ENCODE measurements at places on chromosomes 1 and 21.

DNA sequence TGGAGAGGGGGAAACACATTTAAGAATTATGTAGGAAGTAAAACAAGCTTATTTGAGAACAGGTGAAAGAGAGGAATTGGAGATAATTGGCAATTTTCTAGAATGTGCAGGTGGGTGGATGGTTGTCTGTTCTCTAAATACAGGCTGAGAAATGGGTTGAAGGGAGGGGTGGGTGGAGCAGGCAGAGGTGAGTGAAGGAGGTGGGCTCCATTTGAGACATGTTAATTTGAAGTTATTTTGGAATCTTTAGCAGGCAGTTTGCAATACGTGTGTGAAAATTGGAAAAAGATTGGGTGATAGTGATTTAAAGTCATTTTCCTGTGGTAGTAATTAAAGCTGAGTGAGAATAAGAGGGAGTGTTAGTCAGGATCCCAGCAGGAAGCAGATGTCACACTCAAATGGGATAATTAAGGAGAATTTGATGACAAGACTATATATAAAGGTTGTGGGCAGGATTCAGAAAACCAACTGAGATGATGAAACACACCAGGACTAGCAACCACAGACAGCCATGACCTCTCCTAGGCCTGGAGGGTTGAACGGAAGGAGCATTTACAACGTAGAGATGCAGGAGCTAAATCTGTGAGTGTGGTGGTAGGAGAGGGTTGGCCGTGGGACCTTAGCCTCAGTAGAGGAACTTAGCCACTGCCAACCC is 40.6 kb downstream of the CHRM3 start:
- no peak for DNase-seq

DNA sequence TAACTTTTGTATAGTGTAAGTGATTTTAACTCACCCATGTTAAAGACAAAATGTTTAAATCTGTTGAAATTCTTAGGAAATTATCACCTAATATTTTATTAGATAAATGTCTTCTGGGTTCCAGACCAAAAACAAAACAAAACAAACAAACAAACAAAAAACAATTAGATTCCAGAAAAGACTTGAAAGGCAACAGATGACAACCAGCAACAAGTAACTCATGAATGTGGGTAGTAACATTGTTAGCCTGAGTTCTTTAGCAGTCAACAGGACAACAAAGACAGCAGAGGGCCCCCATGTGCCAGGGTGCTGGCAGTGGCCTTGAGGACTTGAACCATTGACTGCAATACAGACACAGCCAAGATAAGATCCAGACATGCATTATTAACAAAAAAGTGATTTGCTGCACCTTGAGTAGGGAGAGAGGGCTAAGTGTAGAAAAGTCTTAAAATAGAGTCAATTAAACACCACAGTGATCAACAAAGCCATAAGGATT is 2.4 kb upstream of the CD247 start:
- DNase-seq, result no peak

- DNase-seq, result no peak
Measured at GRCh38 chr1:91700771-91701471, 185.0 kb downstream of the TGFBR3 start.

DNA sequence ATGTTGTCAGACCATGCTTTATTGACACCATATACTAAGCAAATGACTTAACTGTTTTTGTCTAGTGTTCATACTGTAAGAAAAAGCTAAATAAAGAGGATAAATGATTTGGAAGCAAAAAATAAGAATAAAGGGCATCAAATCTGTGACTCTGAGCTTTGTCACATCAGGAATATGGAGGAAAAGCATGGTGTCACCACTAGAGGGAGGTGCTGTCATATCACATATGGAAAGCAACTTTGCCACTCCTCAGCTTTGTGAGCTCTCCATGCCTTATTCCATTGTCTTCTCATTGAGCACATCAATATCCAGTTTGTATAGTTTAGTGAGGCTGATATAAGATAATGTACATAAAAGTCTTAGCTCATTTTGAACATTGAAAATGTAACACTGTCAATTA is 20.8 kb upstream of the GBP1 start:
- no peak for DNase-seq

DNA sequence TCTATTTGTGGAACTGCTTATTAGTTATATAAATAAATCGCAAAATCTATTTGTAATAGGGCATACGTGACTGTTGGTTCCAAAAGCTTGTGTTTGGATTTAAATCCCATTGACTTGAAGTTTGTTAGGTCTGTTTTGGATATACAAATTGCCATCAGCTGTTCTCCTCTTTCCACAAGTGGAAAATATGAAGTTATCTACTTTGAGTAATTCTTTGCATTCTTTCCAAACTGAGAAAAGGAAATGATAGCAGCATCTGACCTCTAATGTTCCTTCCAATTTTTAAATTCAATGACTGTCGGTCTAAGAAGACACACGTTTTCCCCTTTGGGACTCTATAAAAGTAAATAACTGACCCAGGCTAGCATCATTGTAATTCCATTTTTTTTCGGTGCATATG is 165.7 kb upstream of the SGIP1 start:
- no peak for DNase-seq

GRCh38 chr1:66523562-66523961 is 10.4 kb upstream of the SGIP1 start:
- no peak for DNase-seq

- no peak for DNase-seq
Measured at GRCh38 chr1:165114022-165114888, 242.3 kb downstream of the LMX1A start.

GRCh38 chr1:145858238-145858900 is 512 bp downstream of the PIAS3 start:
- no peak for DNase-seq

DNA sequence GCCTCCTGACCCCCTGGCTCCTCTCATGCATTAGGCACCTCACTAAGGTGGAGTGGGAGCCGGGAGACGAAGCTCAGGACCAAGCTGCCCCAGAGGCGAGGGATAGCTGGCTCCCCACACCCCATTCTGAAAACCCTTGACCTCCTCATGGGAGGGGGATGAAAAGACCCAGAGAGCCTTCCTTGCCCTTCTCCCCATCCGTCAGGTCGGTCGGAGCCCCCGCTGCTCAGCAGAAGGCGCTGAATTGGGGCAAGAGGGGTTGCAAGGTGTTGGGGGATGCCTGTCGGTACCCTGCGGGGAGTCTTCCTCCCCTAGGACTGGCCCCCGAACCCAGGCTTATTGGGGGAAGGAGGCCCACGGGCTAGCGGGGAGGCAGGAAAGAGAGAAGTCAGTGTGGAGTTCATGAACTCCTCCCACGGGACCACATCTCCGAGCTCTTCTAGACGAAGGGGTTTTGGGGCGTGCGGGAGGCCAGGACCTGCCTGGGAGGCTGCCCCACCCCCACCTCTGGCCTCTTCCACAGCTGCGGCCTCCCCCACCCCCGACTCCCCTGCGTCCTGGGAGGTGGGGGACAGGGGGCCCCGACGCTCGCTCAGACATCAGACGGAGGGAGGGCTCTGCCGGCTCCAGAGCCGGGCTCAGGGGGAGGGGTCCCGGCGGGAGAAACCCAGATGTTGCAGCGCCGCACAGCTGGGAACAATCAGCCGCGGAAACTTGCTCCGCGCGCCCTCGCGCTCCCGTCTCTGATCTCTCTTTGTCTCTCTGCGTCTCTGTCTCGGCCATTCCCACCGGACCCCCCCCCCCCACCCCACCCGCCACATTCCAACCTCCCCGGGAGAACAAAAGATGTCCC is 719 bp downstream of the MFAP2 start:
- no peak for DNase-seq
